Activated naive CD4-positive, alpha-beta T cell treated with Interleukin-2 at 50 U/mL for 16 hours (primary cell): ENCODE measurements at places on chromosomes 3 and 15.
A peak's percentile ranks its signal among the peaks of the same experiment; 100 is the strongest.

GRCh38 chr3:180802837-180803236 lies 109.6 kb upstream of the FXR1 start:
- DNase-seq, result no peak

- no peak for DNase-seq
Measured at GRCh38 chr3:112127522-112128494, 5.2 kb downstream of the GCSAM start.

DNA sequence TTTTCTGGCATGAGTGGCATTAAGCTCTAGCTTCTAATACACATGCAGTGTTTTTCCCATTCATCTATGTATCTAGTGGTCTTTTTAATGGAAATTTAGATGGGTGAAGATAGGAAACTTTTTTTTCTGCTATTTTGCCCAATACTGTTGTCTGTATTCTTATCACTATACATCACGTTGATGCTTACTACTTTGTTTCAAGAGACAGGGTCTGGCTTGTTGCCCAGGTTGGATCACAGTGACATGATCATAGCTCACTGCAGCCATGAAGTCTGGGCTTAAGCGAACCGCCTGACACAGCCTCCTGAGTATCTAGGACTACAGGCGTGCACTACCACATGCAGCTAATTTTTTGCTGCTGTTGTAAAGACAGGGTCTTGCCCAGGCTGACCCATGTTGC lies 84.6 kb downstream of the PEAK1 start:
- DNase-seq, result no peak

DNA sequence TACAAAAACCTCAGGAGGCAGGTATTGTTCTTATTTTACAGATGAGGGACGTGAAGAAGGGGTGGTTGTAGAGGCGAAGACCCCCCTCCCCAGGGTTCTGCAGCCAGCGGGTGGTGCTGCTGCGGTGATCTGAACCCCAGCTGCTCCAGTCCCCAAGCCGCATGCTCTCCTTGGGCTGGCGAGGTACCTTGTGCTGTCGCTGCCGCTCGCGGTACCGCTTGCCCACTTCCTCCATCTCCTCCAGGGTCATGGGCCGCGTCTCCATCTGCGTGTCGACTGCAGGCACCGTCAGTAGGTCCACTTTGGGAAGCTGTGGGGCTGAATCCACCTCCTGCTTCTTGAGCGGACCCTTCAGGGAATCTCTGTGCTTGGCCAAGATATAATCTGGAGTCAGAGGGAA lies 17.5 kb downstream of the EFCAB12 start:
- DNase-seq, result no peak

GRCh38 chr3:106819440-106819839 lies 557.8 kb upstream of the CCDC54 start:
- DNase-seq, result no peak

- peak; percentile 23 for DNase-seq
Measured at GRCh38 chr15:66085128-66085527, 168.4 kb downstream of the MEGF11 start.

DNA sequence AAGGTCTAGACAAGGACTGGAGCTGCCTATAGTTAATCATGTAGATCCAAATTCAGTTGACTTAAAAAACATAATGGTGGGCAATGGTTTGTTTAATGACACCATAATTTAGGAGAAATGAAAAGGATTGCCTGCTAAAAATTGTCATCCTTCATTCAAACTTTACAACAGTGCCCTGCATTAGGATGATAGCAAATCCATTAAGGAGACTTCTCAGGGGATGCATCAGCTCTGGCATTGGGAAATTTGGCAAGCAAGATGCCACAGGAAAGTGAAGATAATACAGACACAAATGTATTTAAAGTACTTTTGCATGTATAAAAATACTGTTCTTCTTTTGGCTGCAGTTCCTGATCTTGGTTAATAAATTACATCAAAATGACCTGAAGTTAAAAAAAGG lies 93.1 kb upstream of the SKOR1 start:
- DNase-seq, result no peak

DNA sequence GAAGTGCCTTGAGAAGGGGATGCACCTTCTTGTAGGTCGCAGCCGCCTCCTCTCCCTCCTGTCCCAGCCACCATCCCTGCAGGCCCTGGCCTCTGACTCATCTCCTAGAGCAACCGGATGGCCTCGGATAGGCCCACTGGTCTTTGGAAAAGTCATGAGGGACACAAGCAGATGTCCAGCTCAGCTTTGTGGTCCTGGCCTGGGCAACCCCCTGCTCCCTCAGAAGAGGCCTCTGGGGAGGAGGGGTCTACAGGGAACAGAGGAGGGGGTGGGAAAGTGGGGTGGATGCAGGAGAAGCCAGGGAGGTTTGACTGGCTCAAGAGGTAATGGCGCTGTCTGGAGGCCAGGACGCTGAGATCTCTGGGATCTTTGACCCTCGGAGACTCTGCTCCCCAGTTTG lies 259.2 kb upstream of the TLE3 start:
- DNase-seq, result no peak
